ENCODE measurements at places on chromosomes 1 and 21. TPM values are rescaled to one million over a fixed set of nuclear protein-coding genes. Genes with fewer than 3 reads are reported as not detected.

The OR2T29 gene
- total RNA-seq: not detected

The MYBPH gene
- 1.4 TPM for total RNA-seq

The GLMN gene
- total RNA-seq: 13.0 TPM

The FAM72D gene
- 1.1 TPM for total RNA-seq

The C4BPA gene
- total RNA-seq: not detected

The PLPP3 gene
- total RNA-seq: 156 TPM

The PCP4L1 gene
- not detected for total RNA-seq

The DNMT3L gene
- total RNA-seq: not detected

The KCNQ4 gene
- not detected for total RNA-seq

The SLAMF9 gene
- not detected for total RNA-seq

The RNF11 gene
- total RNA-seq: 128 TPM

The GPA33 gene
- not detected for total RNA-seq

The PLCH2 gene
- not detected for total RNA-seq

The LMOD1 gene
- 7.8 TPM for total RNA-seq

The SPTA1 gene
- total RNA-seq: not detected

The UBE4B gene
- total RNA-seq: 27.6 TPM

The VSIG8 gene
- not detected for total RNA-seq

The G0S2 gene
- total RNA-seq: 0.89 TPM

The SH2D1B gene
- total RNA-seq: not detected

The ST7L gene
- total RNA-seq: 13.9 TPM

The HSD3B1 gene
- total RNA-seq: not detected

The UCK2 gene
- total RNA-seq: 75.4 TPM

The TCHH gene
- total RNA-seq: not detected

The ZNF124 gene
- total RNA-seq: 15.6 TPM

The FMO5 gene
- total RNA-seq: 4.9 TPM

The ADPRS gene
- 64.7 TPM for total RNA-seq

The RBP7 gene
- total RNA-seq: not detected

The KRTAP23-1 gene
- not detected for total RNA-seq

The SPRR2F gene
- total RNA-seq: not detected

The AMY1A gene
- total RNA-seq: not detected

The B3GALT5 gene
- total RNA-seq: not detected

The DIO1 gene
- not detected for total RNA-seq

The ZFYVE9 gene
- 28.1 TPM for total RNA-seq

The SH2D2A gene
- not detected for total RNA-seq

The VWA5B1 gene
- total RNA-seq: not detected

The HES4 gene
- 7.6 TPM for total RNA-seq

The TMCC2 gene
- 1.7 TPM for total RNA-seq

The KCNK2 gene
- total RNA-seq: 145 TPM

The TPM3 gene
- 599 TPM for total RNA-seq

The CFHR3 gene
- not detected for total RNA-seq

The DYNLT4 gene
- not detected for total RNA-seq

The CLCA4 gene
- not detected for total RNA-seq

The IRF6 gene
- 1.6 TPM for total RNA-seq

The COA7 gene
- 6.9 TPM for total RNA-seq

The LY9 gene
- not detected for total RNA-seq

The C1QTNF12 gene
- 0.38 TPM for total RNA-seq

The PLA2G5 gene
- total RNA-seq: not detected

The SPRR5 gene
- total RNA-seq: not detected

The FAM3B gene
- total RNA-seq: not detected

The ATAD3C gene
- not detected for total RNA-seq

All from GM23248 (cell line).